ENCODE measurements at places on chromosomes 7 and 10.

GRCh38 chr10:24907956-24908355, 44.5 kb downstream of the PRTFDC1 start:
- DNase-seq = no peak

DNA sequence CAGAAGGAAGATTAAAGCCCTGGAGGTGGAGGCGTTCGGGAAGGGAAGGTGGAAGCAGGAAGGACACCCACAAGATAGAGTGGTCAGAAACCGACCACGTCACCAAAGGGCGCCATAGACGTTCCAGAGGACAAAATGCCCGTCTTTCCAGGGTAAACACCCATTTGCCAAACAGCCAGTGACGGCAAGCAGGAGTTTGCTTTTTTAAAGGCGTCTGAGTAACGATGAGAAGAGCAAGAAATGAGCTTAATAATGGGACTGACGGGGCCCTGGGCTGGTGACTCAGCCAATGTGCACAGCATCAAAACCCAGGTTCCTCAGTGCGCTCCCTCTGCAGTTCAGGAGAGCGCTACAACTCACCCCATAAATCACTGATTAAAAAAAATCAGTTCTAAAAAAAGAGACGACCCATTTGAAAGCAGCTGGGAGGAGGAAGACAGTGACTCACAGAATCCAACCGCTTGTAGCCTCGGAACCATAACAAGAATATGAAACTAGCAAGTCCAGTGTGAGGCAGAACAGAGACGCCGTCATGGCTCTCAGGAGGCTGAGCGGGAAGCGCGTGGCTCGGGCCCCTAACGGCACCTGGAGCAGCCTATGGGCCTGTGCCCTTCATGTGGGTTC, 5.9 kb downstream of the DIP2C start:
- DNase-seq = no peak

GRCh38 chr10:88852327-88852726, 683 bp upstream of the ANKRD22 start:
- DNase-seq = no peak

GRCh38 chr7:117769085-117769484, 104.2 kb downstream of the CTTNBP2 start:
- no peak for DNase-seq

DNA sequence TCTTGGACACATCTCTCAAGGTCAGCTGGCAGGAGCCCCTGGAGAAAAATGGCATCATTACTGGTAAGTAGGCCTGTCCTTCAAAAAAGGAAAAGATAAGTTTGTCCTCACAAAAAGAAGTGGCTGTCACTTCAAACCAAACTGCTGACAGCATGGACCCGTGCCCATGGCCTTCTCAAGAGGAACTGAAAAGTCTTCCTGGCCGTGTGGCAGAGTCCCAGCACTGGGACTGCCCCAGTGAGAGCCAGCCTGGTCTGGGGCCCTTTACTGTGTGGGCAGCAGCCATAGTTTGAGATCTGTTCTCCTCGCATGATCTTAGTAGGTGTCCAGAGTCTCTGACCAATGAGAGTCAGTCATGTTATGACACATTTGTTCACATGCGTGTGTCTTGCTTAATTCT, 614.2 kb upstream of the FOXK1 start:
- DNase-seq = no peak

GRCh38 chr10:126898460-126898859, 6.8 kb upstream of the DOCK1 start:
- DNase-seq = no peak

DNA sequence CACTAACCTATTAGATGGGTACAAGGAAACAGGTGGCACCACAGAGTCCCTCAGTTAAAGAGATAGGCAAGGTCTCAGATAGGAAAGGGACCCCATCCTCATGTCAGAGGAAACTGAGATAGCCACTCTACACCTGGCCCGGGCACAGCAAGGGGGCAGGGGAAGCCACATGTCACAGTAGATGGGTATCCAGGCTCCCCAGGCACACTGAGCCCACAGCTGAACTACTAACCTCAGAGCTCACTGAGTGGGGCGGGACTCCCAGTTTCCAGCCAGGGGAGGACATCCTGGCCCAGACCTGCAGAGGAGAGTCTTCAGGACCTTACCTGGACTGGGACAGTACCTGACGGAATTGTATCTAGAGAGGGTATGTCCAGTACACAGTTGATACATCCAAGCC, 3.7 kb upstream of the CDHR1 start:
- DNase-seq = no peak

DNA sequence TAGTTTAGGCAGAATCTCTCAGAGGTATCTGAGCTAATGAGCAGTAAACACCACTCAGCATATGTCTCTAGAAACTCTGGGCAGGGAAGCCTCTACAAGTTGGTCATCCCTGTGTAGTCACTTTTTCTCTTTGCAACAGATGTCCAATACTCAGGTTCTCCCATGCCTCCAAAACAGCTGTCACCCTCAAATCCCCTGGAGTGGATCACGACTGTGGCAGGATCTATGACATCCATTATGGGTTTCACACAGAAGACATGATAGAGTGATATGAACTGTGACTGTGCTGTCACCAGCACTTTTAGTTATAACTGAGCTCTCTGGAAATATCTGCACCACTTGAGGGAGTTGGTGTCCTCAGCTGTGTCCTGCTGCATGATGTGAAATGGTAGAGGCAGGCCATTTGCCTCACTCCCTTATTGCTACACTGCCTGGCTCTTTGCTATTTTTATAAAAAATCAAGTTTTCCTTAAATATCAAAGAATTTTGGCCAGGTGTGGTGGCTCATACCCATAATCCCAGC, 24.1 kb upstream of the ZNRF2 start:
- no peak for DNase-seq

DNA sequence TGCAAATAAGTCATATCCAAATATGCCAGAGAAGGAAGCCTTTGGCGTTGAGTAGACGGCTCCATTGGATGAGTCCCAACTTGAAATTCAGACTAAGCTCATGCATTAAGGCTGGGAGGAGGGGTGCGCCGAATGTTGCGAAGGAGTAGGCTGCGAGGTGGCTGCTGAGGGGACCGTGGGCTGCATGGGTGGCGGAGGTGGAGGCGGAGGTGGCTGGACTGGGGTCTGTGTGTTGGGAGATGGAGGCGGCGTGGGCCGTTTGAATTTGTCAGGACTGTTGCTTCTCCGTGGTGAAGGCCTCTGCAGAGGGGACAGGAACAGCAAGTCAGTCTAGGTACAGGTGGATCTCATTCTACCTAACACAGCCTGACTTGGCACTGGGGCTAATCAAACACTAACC, 39.6 kb upstream of the MRLN start:
- DNase-seq = no peak

DNA sequence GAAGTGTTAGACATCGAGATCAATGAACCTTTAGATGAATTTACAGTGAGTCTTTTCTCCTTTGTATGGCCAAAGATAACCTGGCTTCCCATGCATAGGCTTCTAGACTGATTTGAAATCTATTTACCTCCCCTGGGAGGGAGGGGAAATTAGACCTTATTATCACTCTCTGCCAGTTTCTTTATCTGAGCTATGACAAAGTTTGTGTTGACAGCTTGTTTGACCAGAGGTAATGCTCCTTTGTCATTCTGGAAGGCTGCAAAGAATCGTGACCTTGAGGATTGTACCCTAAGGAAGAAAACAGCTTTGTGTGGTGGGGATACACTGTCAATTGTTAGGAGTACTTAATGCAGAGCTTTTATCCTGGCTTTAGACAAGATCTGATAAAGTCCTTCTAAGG, 36.4 kb downstream of the RBM33 start:
- no peak for DNase-seq

Measured in stimulated activated naive B cell treated with anti-CD40 and anti-IgM and Interleukin-4, amounts not matched to agents 10 μg/mL and 1 μg/mL and 100 μg/mL, for 72 hours (primary cell).